ENCODE measurements at places on chromosomes 5 and 9. TPM values are rescaled to one million over a fixed set of nuclear protein-coding genes. Genes with fewer than 3 reads are reported as not detected.
A peak's percentile ranks its signal among the peaks of the same experiment; 100 is the strongest.

GRCh38 chr9:36870960-36871359 is 163.1 kb downstream of the PAX5 start:
- peak; percentile 24 for DNase-seq

DHFR gene
- total RNA-seq: 19.7 TPM

ADAMTS13 gene
- 7.1 TPM for total RNA-seq

- no peak for DNase-seq
Observed at GRCh38 chr5:58628626-58629025, 45.8 kb downstream of the RAB3C start.

GRCh38 chr5:7578071-7578470 is 182.1 kb downstream of the ADCY2 start:
- DNase-seq: no peak

DNA sequence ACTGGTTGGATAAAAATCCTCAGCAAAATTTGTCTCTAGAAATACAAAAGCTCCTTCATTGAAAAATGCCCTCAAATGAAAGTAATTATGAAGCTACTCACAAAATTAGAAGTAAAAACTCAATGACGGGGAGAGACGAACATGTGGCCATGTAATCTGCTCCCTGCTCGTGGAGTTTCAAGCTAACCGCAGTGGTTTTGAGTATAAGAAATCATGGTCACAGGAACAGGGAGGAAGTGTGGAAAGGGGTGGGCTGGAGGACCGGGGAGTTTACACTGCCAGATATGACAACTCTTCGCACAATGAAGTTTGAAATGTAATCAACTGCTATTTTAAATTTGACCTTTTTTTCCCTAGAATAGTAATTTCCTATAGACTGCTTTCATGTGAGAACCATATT is 765.4 kb upstream of the DMAC1 start:
- DNase-seq: no peak

GRCh38 chr9:91255327-91255726 is 106.4 kb downstream of the AUH start:
- DNase-seq: no peak

DNA sequence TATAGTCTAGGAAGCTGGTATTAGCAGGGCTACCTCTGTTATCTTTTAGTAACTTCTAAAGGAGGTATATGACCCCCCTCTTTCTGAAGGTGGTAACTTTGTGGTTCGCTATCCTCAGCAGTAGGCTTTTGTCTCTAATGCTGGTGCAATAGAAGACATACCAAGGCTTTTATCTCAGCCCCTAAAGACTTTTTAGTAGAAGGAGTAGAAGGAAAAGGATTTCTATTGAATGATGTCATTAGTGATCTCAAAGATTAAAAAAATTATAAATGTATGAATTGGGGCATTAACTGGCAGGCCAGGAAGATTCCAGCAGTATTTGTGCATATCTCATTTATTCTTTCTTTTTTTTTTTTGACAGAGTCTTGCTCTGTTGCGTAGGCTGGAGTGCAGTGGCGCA is 78.2 kb downstream of the RAI14 start:
- DNase-seq: no peak

DNA sequence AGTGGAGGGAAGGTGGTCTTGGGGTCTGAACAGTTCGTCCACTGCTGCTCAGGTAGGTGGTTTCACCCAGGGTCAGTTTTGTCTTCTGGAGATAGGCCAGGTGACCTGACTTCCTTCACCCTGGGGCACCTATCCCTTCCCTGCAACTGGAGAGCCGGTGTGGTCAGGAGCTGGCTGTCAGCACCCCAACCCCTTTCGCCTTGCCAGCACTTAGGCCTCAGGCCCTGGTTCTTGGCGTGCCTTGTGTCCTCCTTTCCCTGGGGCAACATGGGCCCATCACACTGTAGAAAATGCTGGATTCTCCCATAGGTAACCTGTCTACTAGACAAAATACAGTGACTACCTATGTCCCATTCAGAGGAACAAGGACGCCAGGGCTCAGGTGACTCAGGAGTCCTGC is 13.1 kb downstream of the PROP1 start:
- DNase-seq: no peak

DNA sequence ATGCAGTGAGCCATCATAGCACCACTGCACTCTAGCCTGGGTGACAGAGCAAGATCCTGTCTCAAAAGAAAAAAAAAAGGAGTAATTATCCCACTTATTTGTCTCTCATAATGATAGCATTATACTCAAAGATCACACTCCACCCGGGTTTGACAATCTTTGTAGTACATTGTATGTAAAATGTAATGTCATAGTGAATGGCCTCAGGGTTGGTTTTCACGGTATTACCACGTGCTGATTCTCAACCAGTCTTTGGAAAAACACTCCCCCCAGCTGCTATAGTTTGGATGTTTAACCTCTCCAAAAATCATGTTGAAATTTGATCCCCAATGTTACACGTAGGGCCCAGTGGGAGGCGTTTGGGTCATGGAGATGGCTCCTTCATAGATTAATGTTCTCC is 402.4 kb upstream of the GRAMD2B start:
- no peak for DNase-seq

FGD3 gene
- total RNA-seq: 8.2 TPM

GRCh38 chr5:34519489-34520220 is 136.5 kb upstream of the RAI14 start:
- no peak for DNase-seq

SPATA31A3 gene
- total RNA-seq: not detected

GRCh38 chr5:159638954-159639559 is 277.2 kb upstream of the ADRA1B start:
- no peak for DNase-seq

DNA sequence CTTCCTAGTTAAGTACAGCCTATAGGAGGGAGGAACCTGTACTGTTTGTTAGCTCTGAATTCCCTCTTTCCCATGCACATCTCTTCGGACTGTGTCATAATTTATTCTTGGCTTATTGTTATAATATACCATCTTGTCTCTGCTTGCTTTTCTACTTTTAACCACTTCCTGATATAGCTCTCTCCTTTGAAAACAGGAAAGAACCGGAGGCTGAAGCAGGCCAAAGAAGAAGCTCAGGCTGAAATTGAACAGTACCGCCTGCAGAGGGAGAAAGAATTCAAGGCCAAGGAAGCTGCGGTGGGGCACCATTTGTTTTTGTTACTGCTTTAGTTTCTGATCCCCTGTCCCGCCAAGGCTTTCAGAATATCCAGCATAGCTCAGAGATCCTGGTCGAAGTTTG is 4.8 kb downstream of the ATP6V1G1 start:
- peak; percentile 24 for DNase-seq

ADAMTS12 gene
- 2.2 TPM for total RNA-seq

DNA sequence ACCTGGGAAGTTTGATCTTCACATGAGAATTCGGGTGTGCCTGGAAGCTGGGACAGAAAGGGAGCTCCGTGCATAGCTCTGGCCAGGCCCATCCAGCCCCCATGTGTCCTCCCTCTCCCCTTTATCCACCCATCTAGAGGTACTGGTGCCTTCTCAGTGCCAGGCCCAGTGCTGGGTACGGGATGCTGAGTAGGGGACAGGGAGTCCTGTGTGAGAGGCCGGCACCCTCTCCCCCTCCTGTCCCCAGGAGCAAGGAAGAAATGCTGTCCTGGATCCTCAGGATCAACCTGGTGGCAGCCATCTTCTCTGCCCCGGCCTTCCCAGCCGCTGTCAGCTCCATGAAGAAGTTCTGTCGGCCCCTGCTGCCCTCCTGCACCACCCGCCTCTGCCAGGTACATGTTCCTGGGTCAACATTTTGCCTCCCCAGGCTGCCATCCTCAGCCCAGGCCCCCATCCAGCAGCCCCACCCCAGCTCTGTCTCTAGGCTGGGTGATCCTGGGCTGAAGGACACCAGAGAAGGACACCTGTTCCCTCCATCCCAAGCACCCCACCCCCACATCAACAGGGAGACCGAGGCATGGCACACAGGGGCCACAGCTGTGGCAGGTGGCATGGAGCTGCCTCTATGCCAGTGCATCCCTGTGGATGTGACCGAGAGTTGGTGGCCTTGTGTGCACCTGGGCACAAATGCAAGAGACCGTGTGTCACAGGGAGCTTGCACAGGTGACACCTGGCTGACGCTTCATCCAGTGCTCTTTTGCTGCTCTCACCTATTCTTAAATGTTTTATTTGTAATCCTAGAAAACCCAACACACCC is 43.0 kb downstream of the PSD2 start:
- no peak for DNase-seq

GRCh38 chr5:154406231-154406630 is 39.6 kb upstream of the SAP30L start:
- DNase-seq: no peak

STK32A gene
- 11.3 TPM for total RNA-seq

- DNase-seq: no peak
Observed at GRCh38 chr9:133050142-133050541, 11.6 kb upstream of the CEL start.

DNA sequence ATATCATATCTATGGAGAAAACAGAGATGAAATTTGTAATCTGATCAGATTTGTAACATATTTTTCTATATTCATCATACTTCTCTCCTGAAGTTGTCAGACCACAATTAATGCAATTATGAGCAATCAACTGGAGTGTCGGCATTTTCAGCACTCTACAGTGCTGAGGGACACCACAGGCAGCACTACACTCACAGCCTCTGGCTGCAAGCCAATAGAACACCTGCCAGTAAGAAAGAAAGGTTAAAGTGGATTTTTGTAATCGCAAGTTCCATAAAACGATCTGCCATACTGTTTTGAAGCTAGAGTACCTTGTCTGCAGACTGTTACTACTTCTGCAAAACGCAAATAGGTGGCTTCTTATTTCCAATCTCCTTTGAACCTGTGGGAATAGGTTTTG is 147.6 kb downstream of the ADAMTS6 start:
- DNase-seq: no peak

DNA sequence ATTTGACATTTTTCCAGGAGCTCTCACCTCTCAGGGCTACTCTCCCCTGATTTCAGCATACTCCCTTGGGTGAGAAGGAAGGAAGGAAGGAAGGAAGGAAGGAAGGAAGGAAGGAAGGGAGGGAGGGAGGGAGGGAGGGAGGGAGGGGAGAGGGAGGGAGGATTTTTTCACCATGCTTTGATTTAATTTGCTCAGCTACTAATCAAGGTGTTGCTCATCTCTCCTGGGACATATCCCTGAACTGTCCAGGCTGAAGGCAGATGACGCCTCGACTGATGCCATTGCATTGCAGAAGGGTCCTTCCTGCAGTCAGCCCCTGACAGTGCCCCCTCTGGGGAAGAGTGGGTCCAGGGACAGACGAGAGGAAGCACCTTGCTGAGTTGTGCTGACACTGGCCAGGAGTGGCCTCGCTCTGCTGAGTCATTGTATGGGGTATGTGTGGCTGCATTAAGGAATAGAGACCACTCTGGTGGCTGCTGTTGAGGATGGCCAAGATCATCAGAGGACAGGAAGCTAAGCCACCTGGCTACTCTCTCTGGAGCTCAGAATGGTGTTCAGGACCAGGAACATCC is 43.6 kb upstream of the CRB2 start:
- no peak for DNase-seq

GRCh38 chr5:149118463-149118862 is 22.8 kb upstream of the ABLIM3 start:
- no peak for DNase-seq

LAMC3 gene
- 14.2 TPM for total RNA-seq

DNA sequence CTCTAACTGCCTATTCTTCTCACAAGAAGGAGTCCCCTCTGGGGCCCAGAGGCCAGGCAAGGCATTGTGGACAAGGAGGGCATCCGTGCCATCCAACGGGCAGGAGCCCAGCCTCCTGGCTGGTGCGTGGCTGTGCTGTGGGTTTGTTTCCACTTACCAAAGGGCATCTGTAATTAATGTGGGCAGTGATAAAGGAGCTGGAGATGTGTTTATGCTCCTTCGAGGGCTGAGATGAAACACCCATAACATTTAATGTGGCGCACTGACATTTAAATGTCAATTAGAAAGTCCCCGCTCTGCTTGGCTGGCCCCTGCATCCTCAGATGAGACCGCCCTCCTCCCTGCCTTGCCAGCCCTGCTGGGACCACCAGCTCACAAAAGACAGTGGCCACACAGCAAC is 57.1 kb downstream of the KCNIP1 start:
- DNase-seq: no peak

DNA sequence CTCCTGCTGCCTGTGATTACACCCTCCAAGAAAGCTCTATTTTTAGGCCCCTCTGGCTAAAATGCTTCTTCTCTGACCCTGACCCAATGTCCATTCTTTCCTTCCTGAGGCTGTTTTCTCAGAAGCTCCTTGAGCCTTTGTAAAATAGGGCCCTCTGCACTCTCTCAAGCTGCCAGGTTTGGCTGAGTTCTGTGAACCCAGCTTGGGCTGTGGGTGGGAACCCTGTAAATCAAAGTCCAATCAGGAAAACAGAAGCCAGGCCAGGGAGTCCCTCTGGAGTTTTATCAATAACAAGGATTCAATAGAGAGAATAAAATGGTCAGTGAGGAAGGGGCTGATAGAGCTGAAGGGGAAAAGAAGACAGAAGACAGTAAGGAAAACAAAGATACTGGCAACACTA is 43.7 kb upstream of the ERCC6L2 start:
- no peak for DNase-seq

DNA sequence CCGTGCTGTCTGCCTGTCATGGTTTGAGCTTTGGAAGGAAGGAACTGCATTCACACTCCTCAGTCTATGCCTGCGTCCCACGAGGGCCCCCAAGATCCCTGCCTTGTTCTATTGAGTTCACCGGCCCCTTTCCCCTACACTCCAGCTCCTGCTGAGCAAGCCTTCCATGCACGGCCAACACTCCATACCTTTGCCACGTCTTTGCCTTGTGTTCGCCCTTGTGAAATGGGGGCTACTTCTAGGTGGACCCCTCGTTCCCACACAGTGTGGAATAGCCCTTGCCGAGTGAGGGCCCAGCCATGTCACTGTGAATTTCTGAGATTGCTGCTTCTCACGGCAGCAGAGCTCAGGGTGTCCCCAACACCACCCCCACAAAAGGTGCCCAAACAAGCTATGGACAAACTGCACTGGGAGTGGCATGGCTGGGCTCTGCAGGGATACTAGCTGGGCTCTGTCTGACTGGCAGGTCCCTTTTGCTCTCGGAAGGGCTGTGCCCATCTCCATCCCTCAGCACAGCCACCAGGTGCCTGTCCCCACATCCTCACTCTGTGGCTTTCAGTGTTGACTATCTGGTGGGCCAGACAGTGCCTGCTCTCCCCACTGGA is 67.9 kb upstream of the ADAMTS2 start:
- DNase-seq: peak; percentile 6

FBXL7 gene
- total RNA-seq: 12.1 TPM

GRCh38 chr9:6942406-6942805 is 184.6 kb downstream of the KDM4C start:
- no peak for DNase-seq

DNA sequence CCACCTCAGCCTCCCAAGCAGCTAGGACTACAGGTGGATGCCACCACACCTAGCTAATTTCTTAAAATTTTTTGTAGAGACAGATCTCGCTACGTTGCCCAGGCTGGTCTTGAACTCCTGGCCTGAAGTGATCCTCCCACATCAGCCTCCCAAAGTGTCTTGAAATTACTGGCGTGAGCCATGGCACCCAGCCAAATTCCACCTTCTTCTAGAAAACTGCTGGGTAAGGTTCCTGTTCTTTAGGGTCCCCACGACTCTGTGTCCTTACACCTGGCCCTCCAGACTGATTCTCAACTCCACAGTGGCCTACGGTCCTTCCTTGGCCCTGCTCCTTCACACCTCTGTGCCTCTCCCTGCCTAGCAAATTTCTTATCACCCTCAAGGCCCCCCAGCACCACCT is 1.9 kb downstream of the MAPK9 start:
- no peak for DNase-seq
